GF-D8 (cell line): ENCODE measurements at places on chromosomes 4 and X.

- DNase-seq: no peak
Observed at GRCh38 chr4:8276358-8277240, 7.0 kb downstream of the HTRA3 start.

DNA sequence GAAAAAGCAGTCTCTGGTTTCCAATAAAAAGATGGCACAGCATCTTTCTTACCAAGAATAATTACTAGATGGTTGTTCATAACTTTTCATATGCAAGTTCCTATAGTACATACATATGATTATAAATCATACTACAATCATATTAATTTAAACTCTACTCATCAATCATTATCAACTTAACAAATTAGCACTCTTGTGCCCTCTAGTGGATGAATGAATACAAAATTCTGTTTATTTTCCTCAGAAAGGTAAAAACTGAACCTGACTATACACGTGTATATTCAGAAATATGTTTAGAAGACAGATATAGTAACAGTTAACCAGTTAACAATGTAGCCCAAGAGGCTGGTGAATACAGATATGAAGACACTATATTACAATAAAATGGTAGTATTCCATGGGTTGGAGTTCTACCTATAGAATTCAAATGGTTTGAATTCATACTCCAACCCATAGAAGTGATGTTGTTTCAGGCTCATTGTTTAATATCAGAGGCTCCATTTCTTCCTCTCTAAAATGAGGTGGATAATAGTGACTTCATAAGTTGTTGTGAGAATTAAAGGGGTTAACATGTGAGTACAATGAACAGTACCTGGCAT lies 100.0 kb downstream of the ADAMTS3 start:
- DNase-seq: peak; percentile 3

DNA sequence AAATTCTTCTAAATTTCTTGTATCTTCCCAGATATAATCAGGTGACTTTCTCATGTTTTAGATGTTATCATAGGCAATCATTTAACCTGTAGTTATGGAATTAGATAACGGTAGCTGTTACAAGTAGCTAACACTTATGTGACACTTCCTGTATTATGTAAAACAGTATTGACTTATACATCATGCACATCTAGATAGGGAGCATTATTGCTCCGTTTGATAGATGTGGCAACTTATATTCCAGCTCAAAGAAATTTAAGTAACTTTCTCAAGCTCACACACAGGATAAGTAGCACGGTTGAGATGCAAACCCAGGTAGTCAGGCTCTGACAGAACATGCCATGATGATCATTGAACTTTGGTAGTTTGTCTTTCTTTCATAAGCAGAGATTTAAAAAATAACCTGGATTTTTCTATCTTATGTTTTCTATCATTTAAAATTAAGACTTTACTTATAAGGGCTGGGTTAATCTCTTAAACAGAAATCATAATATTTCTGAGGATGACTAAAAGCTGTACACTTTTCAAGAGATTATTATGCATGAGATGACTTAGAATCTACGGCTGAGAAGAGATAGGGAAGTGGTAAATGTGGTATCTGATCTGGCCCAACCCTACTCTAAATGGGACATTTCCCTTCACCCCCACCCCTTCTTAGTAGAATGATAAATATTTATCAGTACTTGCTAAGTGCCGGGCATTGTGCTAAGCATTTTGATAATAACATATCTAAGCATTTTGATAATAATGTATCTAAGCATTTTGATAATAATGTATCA lies 69.1 kb upstream of the HPGD start:
- DNase-seq: no peak

GRCh38 chr4:181550381-181550780 lies 692.8 kb upstream of the TENM3 start:
- DNase-seq: no peak

DNA sequence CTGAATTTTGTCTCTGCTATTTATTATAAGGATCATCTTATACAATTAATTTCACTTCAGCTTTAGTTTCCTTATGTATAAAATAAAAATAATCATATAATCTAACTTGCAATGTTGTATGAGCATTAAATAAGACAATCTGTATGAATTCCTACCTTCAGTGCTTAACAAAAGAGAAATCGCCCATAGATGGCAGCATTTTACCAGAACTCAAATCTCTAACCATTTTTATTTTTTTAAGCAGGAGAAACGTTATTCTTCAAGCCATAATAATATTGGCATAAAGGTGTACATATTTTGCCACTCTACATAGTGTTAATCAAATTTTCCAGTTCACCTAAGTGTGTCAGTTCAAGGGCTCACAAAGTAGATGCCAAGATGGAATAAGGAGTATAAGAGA lies 78.8 kb downstream of the TMEM47 start:
- no peak for DNase-seq

GRCh38 chr4:15410750-15411149 lies 17.1 kb upstream of the C1QTNF7 start:
- DNase-seq: no peak

DNA sequence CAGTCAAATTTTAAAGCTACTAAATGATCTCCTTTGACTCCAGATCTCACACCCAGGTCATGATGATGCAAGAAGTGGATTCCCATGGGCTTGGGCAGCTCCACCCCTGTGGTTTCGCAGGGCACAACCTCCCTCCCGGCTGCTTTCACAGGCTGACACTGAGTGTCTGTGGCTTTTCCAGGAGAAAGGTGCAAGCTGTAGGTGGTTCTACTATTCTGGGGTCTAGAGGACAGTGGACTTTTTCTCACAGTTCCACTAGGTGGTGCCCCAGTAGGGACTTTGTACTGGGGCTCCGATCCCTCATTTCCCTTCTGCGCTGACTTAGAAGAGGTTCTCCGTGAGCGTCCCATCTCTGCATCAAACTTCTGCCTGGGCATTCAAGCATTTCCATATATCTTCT lies 845.2 kb downstream of the PCDH18 start:
- DNase-seq: no peak

GRCh38 chrX:154477891-154478477 lies 1.1 kb downstream of the LAGE3 start:
- DNase-seq: no peak

- no peak for DNase-seq
Observed at GRCh38 chr4:16334601-16335000, 108.3 kb upstream of the TAPT1 start.

- DNase-seq: no peak
Observed at GRCh38 chr4:2651546-2651945, 104.6 kb downstream of the TNIP2 start.

DNA sequence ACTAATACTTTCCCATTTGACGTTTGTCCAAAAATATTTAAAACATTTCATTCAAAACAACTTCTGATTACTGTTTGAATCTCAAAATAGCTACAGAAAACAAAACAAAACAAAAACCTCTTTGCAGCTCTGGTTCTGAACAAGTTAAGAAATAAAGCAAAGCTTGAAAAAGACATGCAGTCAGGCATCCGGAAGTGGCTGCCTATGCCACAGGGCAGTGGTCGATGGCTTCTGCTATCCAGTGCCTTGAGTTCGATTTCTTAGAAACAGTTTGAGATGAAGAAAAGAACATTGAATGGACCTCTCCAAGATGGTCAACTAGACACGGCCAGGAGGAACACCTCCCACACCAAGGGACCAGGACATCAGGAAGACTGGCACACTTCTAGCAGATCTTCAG lies 125.3 kb downstream of the SCFD2 start:
- no peak for DNase-seq
